K562 (cell line): ENCODE measurements at places on chromosomes 5 and 9. TPM values are rescaled to one million over a fixed set of nuclear protein-coding genes. Genes with fewer than 3 reads are reported as not detected.

LOX gene
- 0.09 and 0.34 TPM in 2 replicates for total RNA-seq

STRBP gene
- total RNA-seq = 66.5 and 73.5 TPM in 2 replicates

AHRR gene
- 1.6 and 1.8 TPM in 2 replicates for total RNA-seq

GRCh38 chr5:107337281-107337680, 333.5 kb downstream of the EFNA5 start:
- H3K27me3 ChIP-seq = no peaks in the 10 kb centered on the region
- no peak overlapping the region for H3K4me3 ChIP-seq
- no peak for DNase-seq

- H3K36me3 ChIP-seq = 0 out of 3 replicates have a peak, but pooled peaks cover 3% of the 10 kb centered on the region
- no peak overlapping the region for H3K4me3 ChIP-seq
- H3K27me3 ChIP-seq = no peaks in the 10 kb centered on the region
- peaks cover 24% of the 10 kb centered on the region for H3K4me1 ChIP-seq
Observed at GRCh38 chr9:91837981-91838731, 111.9 kb downstream of the ROR2 start.

GRCh38 chr9:109590966-109591365, 92.9 kb upstream of the PTPN3 start:
- no peak overlapping the region for H3K4me3 ChIP-seq
- no peaks in the 10 kb centered on the region for H3K4me1 ChIP-seq
- H3K36me3 ChIP-seq = no peaks in the 10 kb centered on the region
- no peak overlapping the region for H3K27ac ChIP-seq
- no peak for DNase-seq
- H3K27me3 ChIP-seq = no peaks in the 10 kb centered on the region

- no peaks in the 10 kb centered on the region for H3K4me1 ChIP-seq
- no peak overlapping the region for H3K27ac ChIP-seq
- H3K36me3 ChIP-seq = no peaks in the 10 kb centered on the region
- DNase-seq = peak; percentile 26
Observed at GRCh38 chr5:176817369-176817840, 7.0 kb downstream of the UNC5A start.

DNA sequence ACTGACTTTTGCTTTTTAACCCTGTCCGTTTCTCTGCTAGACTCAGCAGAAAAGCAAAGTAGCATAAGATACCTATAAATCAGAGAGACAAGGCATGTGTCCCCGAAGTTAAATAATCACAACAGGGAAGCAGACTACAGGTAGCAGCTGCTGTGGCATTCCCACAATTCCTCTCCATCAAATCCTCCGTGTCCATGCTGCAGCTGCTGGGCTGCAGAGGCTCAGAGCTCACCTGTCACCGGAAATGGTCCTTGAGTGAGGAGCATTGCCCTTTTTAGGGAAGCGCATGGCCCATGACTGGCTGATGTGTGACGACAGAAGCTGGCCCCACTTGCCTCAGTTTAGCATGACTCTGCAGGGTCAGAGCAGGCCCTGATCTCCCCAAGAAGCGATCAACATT, 125.0 kb downstream of the MSX2 start:
- H3K36me3 ChIP-seq = no peaks in the 10 kb centered on the region
- no peak overlapping the region for H3K27ac ChIP-seq
- no peaks in the 10 kb centered on the region for H3K4me1 ChIP-seq
- no peak overlapping the region for H3K4me3 ChIP-seq

GRCh38 chr5:76682387-76682786, 33.5 kb upstream of the F2R start:
- H3K36me3 ChIP-seq = no peaks in the 10 kb centered on the region
- no peak overlapping the region for H3K27ac ChIP-seq
- no peaks in the 10 kb centered on the region; the same call in 1 of the 2 replicates for H3K4me1 ChIP-seq
- DNase-seq = no peak

DNA sequence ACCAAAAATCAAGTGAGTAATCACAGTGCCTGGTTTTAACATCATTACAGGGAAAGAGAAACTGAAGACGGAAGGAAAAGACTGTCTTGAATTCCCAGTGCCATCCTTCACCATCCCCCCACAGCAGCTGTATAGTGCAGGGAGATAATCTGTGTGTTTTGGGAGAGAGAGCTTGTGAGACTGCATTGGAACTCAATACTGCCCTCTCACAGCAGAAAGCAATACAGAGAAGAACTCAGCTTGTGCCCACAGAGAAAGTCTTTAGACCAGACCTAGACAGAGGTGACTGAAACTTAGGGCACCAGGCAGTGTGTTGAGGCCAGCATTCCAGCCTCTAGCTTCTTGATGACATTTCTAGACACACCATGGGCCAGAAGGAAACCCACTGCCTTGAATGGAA, 754.7 kb upstream of the CDH6 start:
- H3K27me3 ChIP-seq = no peaks in the 10 kb centered on the region
- H3K4me1 ChIP-seq = no peaks in the 10 kb centered on the region
- no peaks in the 10 kb centered on the region for H3K36me3 ChIP-seq
- H3K4me3 ChIP-seq = no peak overlapping the region

- peaks cover 26% of the 10 kb centered on the region for H3K36me3 ChIP-seq
- H3K27me3 ChIP-seq = no peaks in the 10 kb centered on the region
- peak overlapping the region; percentile 92 for H3K27ac ChIP-seq
- peak overlapping the region; percentile 72 for H3K4me3 ChIP-seq
- H3K4me1 ChIP-seq = peaks cover 59% of the 10 kb centered on the region
Observed at GRCh38 chr5:139272471-139273321, 20.8 kb upstream of the MATR3 start.

- no peaks in the 10 kb centered on the region for H3K36me3 ChIP-seq
- no peaks in the 10 kb centered on the region for H3K4me1 ChIP-seq
- no peak for DNase-seq
- H3K27ac ChIP-seq = no peak overlapping the region
- peaks cover 36% of the 10 kb centered on the region for H3K27me3 ChIP-seq
Observed at GRCh38 chr9:974031-974995, 2.1 kb upstream of the DMRT3 start.

DNA sequence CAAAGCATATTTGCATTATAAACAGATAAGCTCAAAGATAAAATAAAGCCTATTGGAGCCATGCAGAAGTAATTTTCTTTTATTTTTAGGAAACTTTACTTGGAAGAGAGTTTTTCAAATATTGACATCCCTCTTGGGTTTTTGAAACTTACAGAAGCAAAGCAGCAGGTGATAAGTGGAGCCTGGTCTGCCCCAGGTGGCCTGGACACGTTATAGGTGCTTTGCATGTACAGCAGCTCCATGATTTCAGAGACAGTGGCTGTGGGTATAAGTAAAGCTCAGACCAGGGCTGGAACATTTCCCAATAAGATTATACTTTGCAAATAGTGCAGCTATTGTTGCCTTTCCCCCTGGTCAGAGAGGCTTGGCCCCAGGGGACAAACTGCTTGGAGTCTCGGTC, 51.5 kb downstream of the CCDC192 start:
- H3K4me1 ChIP-seq = no peaks in the 10 kb centered on the region; the same call in 2 of the 3 replicates
- no peaks in the 10 kb centered on the region for H3K27me3 ChIP-seq
- H3K36me3 ChIP-seq = no peaks in the 10 kb centered on the region
- no peak overlapping the region for H3K27ac ChIP-seq
- no peak overlapping the region for H3K4me3 ChIP-seq

DNA sequence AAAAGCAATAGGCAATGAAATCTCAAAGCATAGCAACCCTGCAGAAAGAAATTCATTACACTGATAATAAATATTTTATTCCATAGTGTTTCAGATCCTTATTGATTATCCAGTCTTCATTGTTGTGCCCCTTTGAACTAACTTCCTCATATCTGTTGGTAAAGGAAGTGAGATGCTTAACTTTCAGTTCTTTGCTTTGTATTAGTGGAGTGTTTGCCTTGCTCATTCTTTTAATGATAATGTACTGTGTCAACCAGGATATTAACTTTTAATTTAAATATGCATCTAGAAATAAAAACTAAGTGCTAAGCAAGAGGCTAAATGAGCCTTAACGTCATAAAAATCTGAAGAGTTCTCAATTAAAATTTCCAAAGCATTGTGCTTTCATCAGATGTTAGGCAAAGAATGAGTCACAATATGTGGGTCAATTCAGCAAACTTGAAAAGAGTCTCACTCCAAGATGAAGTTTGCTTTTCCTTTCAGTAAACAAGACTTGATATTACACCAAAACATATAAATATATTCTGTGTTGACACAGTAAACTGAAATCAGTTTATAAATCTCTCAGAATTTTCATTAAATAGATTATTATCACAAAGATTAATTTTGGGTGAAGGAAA, 105.9 kb downstream of the GIN1 start:
- H3K4me3 ChIP-seq = no peak overlapping the region
- no peaks in the 10 kb centered on the region for H3K27me3 ChIP-seq
- no peaks in the 10 kb centered on the region for H3K4me1 ChIP-seq
- H3K36me3 ChIP-seq = no peaks in the 10 kb centered on the region
- H3K27ac ChIP-seq = no peak overlapping the region

GRCh38 chr9:136090056-136090735, 4.9 kb downstream of the NACC2 start:
- H3K36me3 ChIP-seq = peaks cover 31% of the 10 kb centered on the region; the same call in 2 of the 3 replicates
- no peaks in the 10 kb centered on the region for H3K27me3 ChIP-seq

DNA sequence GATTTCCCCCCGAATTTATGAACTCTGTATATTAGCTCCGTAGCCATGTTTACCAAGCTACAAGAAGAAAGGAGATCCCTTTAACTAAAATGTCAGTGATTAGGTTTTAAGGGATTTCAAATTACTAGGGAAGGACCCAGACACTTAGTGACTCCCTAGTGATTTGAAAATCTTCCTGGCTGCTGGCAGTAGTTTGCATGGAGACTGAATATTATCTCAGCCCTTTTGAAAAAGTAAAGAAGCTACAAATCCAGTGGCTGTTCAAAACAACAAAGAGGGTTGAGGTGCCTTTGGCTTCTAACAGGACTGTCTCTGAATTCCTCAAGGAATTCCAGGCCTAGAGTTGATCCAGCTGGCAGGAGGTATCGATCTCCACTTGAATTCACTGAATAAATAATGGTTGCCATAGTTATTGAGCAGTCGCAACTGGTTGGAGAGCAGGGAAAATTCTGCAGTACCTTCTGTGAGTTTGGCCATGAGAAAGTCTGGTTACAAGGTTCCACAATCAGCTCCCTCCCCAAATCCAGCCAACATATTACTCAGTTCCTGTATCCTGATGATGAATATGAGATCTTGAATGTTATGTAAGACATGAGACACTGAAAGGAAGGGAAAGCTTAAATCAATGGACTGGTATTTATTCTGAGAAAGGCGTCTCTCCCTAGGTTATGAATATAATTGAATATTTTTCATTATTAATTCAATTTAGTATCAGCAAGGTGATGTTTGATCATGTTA, 37.7 kb downstream of the NR4A3 start:
- no peaks in the 10 kb centered on the region for H3K36me3 ChIP-seq
- no peak for DNase-seq
- H3K4me3 ChIP-seq = no peak overlapping the region
- H3K27ac ChIP-seq = no peak overlapping the region
- peaks cover 7% of the 10 kb centered on the region; the same call in 2 of the 3 replicates for H3K27me3 ChIP-seq
